ENCODE measurements at places on chromosomes 7 and 10. TPM values are rescaled to one million over a fixed set of nuclear protein-coding genes. Genes with fewer than 3 reads are reported as not detected.

Gene ABCC2
- 0.87 TPM for total RNA-seq

Gene MYL7
- total RNA-seq: 12.5 TPM

DNA sequence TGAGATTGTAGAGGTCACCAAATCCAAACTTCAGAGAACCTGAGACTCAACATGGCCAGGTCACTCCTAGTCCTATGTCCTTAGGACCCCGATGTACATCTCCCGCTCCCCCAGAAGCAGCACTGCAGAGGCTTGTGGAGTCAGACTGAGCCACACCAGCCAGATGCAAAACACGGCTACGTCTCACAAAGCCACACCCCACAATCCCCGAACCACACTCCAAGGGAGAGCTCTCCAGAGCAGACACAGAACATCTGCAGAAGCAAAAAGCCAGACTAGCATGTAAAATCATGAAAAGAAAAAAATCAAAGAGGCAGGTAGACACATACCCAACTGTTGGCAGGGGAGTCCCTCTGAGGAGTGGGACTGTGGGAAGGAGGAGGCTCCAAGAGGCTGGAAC, 104.9 kb downstream of the CTBP2 start:
- peaks cover 59% of the 10 kb centered on the region for H3K4me1 ChIP-seq
- DNase-seq: no peak

DNA sequence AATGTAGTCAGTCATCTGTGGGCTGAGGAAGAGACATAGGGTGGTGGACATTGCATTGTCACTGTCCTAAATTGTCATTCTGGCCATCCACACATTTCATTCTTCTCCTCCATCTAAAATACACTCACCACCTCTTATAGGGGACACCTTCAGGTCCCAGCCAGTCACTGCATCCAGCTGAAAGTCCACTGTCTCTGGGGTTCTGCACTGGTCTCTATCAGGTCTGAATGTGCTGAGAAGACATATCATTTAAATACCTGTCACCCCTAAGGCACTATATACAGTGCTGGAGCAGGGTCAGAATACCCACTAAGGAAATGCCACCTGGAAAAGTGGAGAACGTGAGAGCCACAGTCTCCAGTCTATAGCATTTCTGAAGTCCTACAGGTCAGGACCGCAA, 29.6 kb downstream of the SH2D4B start:
- H3K36me3 ChIP-seq: no peaks in the 10 kb centered on the region
- H3K27ac ChIP-seq: no peak overlapping the region
- H3K4me1 ChIP-seq: peaks cover 2% of the 10 kb centered on the region
- no peak overlapping the region for H3K4me3 ChIP-seq
- H3K27me3 ChIP-seq: peaks cover 46% of the 10 kb centered on the region
- DNase-seq: no peak

Gene PPIF
- total RNA-seq: 36.3 TPM

- peaks cover 5% of the 10 kb centered on the region for H3K36me3 ChIP-seq
- DNase-seq: no peak
- H3K27me3 ChIP-seq: no peaks in the 10 kb centered on the region
- H3K4me3 ChIP-seq: no peak overlapping the region
Observed at GRCh38 chr10:125144693-125145623, 15.4 kb downstream of the CTBP2 start.

Gene TAS2R4
- total RNA-seq: 3.5 TPM

Gene SPDYE9
- total RNA-seq: 0.18 TPM

DNA sequence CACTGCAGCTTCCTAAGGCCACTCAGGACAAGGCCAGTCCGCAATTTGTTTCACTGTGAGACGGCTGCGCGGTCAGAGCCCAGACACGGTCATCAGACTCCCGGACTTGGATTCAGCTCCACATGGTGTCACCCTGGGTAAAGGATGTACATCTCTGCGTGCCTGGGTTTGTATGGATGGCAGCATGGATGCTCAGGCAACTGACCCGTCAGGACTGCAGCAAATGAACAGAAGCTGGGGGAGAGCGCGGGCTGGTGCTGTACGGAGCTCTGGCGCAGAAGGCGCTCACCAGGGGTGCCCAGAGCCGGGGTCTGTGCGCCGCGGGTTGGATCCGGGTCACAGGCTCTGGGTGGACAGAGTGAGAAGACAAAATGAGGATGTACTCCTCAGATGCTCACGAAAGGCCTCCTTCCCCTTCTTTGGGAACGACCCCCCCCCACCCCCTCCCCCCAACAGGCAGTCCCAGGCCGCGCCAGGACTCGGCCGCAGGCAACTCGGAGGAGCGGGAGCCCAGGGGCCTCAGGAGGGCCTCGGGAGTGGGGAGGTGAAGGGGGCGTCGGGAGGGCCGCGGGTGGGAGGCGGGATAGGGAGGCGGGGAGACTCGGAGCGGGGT, 92.4 kb downstream of the CXCL12 start:
- peak overlapping the region; percentile 68 for H3K27ac ChIP-seq
- H3K36me3 ChIP-seq: no peaks in the 10 kb centered on the region
- H3K4me3 ChIP-seq: peak overlapping the region; percentile 58
- DNase-seq: no peak
- H3K4me1 ChIP-seq: peaks cover 18% of the 10 kb centered on the region

Gene EN2
- not detected for total RNA-seq

Gene CNPY1
- total RNA-seq: not detected

GRCh38 chr10:59682986-59683937, 26.4 kb downstream of the SLC16A9 start:
- H3K4me3 ChIP-seq: no peak overlapping the region
- H3K4me1 ChIP-seq: peaks cover 3% of the 10 kb centered on the region
- H3K36me3 ChIP-seq: peaks cover 5% of the 10 kb centered on the region

DNA sequence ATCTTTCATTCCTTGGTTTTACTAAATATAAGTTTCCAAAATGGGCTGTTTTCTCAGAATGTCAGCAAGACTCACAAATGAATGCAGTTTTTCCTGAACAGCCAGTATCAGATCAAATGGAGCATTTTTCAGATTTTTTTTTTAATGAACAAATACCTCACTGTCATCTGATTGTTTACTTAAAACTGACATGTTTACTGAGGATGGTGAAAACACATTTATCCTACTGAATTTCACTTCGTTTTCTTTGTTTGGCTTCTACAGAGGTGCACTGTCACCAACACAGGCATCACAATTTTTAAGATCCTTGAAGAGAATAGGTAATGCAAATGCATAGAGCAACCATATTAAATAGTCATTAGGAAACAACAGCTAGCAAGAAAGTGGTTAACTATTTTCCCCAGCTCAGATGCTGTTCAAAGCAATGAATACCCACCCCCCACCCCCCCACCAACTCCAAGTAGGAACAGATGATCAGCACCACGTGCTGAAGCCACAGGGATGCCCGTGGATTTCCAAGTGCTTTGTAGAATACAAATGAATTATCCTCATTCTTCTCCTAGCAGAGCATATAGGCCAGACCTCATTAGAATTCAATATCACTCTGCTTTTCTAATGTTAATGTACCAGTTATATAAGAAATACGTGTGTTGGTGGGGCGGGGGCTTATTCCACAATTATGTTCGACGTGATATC, 205.9 kb downstream of the SKAP2 start:
- H3K4me1 ChIP-seq: peaks cover 87% of the 10 kb centered on the region
- no peaks in the 10 kb centered on the region for H3K36me3 ChIP-seq
- H3K27ac ChIP-seq: peak overlapping the region; percentile 60
- no peak overlapping the region for H3K4me3 ChIP-seq

DNA sequence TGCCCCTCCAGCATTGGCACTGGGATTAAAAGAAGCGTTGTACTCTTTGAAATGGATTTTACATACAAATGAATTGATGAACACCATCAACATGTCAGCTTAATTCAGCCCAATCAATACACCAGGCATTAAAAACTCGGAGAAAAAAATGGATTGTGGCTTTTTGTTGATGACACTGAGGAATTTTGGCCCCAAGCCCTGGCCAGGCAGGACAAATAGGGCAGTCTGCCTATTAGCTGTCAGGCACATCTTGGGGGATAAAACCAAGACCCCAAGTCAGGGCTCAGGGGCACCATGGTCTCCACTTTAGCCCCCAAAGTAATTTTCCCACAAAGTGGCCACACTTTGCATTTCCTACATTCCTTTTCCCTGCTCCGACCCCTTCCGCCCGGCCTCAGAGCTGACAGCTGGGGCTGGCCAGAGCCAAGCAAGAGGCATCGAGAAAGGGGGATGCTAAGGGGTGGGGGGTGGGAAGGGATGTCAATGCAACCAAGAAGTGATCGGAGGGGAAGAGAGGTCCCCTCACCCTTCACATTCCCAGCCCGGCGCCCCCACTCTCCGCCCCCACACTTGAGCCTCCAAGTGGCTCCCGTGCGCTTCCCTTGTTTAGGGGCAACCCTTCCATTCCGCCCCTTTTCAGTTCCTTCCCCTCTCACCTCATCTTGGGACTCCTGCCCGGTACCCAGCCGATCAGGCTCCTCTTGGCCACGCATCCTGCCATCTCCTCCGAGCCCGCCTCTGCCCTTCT, 711 bp downstream of the HIP1 start:
- peak; percentile 35 for DNase-seq
- peak overlapping the region; percentile 85 for H3K4me3 ChIP-seq
- peak overlapping the region; percentile 56 for H3K27ac ChIP-seq
- peaks cover 28% of the 10 kb centered on the region for H3K4me1 ChIP-seq
- peaks cover 34% of the 10 kb centered on the region for H3K27me3 ChIP-seq

DNA sequence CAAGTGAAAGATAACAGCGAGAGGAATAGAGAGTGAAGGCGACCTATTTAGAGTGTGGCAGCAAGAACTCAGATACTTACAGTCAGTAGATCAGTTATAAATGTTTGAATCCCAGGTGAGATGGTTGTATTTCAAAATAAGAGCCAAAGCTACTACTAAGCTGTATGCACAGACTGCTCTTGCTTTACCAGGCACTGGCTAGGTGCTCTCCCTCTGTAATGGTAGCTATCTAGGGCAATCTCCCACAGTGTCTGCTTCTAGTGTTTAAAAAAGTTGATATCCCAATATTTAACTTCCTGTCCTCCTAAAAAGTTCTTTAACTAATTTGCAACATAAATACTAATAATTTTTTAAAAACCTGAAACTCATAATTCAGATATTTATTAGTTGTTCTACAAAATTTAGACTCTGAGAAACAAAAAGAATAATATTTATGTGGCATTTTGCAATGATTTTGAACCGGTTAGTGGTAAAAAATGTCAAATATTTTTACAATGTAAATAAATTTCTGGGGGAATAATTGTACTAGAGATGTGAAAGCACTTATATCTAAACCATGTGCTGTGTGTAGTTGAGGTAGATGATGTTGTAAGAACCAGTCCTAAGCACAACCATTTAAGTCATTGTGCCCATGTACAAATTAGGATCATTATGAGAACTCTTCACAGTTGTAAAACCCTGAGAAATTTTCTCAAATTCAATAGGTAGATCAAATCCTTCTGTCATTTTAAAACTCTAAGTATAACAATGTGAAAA, 349.3 kb upstream of the SEMA3D start:
- peaks cover 11% of the 10 kb centered on the region for H3K4me1 ChIP-seq
- no peak overlapping the region for H3K27ac ChIP-seq
- H3K36me3 ChIP-seq: peaks cover 7% of the 10 kb centered on the region
- no peak overlapping the region for H3K4me3 ChIP-seq
- no peaks in the 10 kb centered on the region for H3K27me3 ChIP-seq

- H3K27ac ChIP-seq: no peak overlapping the region
- H3K4me1 ChIP-seq: peaks cover 2% of the 10 kb centered on the region
- no peak for DNase-seq
- H3K27me3 ChIP-seq: no peaks in the 10 kb centered on the region
- H3K4me3 ChIP-seq: no peak overlapping the region
- no peaks in the 10 kb centered on the region for H3K36me3 ChIP-seq
Observed at GRCh38 chr7:140249036-140249806, 72.4 kb upstream of the KDM7A start.

DNA sequence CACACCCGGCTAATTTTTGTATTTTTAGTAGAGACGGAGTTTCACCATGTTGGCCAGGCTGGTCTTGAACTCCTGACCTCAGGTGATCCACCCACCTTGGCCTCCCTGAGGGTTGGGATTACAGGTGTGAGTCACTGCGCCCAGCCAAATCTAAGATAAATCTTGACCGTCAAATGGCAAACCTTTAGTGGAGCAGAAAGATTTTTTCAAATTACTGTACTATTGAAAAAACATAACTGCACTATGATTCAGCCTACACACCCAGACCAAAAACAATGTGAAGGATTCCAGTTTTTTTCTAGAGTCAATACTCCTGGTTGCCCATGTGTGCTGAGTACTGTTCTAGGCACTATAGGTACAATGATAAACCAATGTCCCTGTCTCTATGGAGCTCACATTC, 33.9 kb upstream of the SVIL start:
- peaks cover 45% of the 10 kb centered on the region for H3K36me3 ChIP-seq
- H3K27me3 ChIP-seq: no peaks in the 10 kb centered on the region
- H3K27ac ChIP-seq: peak overlapping the region; percentile 26
- H3K4me1 ChIP-seq: peaks cover 30% of the 10 kb centered on the region
- DNase-seq: no peak
- H3K4me3 ChIP-seq: no peak overlapping the region

Gene AKR1C4
- not detected for total RNA-seq

Gene TUBB8
- total RNA-seq: 0.67 TPM

DNA sequence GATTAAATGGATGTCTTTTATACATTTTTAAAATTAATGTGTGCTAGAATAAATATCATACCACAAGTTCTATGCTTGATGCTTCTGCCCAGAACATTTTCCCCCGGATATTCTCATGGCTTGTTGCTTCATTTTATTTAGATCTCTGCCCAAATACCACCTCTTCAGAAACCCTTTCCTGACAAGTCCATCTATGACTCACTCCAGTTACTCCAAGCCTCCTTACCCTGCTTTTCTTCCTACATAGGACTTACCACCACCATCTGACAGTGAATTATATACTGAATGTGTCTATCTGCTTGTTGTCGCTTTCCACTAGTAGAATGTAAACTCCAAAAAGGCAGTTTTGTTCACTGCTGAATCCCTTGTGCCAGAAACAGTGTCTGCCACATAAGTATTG, 19.1 kb upstream of the ERVW-1 start:
- H3K27ac ChIP-seq: no peak overlapping the region
- DNase-seq: no peak
- H3K27me3 ChIP-seq: no peaks in the 10 kb centered on the region
- no peak overlapping the region for H3K4me3 ChIP-seq
- no peaks in the 10 kb centered on the region for H3K4me1 ChIP-seq

DNA sequence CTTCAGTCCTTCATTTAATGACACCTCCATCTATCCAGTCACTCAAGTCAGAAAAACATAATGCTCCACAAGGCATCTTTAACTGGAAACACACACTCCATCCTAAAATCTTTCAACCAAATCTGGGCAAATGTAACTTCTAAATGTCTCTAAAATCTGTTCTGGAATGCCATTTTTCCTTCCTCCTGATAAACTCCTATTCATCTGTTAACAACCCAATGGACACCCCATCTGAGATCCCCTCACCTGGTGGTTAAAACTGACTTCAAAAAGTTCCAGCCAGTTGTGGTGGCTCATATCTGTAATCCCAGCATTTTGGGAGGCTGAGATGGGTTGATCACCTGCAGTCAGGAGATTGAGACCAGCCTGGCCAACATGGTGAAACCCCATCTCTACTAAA, 78.7 kb downstream of the ARHGAP21 start:
- H3K4me1 ChIP-seq: peaks cover 4% of the 10 kb centered on the region
- DNase-seq: no peak
- H3K27ac ChIP-seq: no peak overlapping the region
- no peak overlapping the region for H3K4me3 ChIP-seq
- no peaks in the 10 kb centered on the region for H3K27me3 ChIP-seq

All from mesothelial cell of epicardium (in vitro differentiated cells).